ENCODE measurements at places on chromosomes 3 and 15.
A peak's percentile ranks its signal among the peaks of the same experiment; 100 is the strongest.

GRCh38 chr3:45164056-45164455, 17.9 kb upstream of the CDCP1 start:
- DNase-seq = no peak

DNA sequence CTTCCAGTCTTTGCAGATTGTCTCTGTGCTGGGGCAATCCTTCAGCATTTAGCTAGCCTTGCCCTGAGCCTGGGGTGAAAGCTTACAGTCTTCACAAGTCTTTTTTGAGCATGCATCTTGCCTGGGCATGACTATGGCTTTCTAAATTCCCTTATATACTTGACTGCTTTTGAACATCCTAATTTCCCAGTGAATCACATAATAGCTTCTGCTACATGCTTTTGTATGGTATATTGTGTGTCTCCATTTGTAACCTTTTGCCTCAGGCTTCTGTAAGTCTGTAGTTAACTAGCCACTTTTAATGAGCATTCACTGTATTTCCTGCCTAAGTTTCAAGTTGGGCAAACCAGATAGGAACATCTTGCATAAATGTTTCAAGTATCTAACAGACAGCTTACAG, 76.8 kb downstream of the CHCHD4 start:
- no peak for DNase-seq

- DNase-seq = peak; percentile 65
Observed at GRCh38 chr15:69976366-69976994, 121.2 kb downstream of the TLE3 start.

DNA sequence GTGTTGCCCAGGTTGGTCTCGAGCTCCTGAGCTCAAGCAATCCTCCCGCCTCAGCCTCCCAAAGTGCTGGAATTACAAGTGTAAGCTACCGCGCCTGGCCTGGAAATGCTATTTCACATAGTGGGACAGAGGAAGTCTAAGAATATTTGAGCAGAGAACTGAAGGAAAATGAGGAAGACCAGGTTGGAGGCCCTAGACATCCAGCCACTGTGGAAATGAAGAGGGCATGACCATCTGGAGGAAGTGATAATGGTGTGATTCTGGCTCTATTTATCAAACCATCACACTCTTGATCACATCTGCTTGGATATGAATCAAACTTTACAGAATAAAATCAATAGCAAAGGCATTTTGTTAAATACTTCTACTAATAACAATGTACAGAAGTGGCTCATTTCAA, 65.9 kb upstream of the ARHGEF3 start:
- no peak for DNase-seq

- DNase-seq = no peak
Observed at GRCh38 chr3:196552253-196552652, 16.1 kb downstream of the WDR53 start.

- no peak for DNase-seq
Observed at GRCh38 chr3:178156301-178156700, 379.9 kb upstream of the KCNMB2 start.

DNA sequence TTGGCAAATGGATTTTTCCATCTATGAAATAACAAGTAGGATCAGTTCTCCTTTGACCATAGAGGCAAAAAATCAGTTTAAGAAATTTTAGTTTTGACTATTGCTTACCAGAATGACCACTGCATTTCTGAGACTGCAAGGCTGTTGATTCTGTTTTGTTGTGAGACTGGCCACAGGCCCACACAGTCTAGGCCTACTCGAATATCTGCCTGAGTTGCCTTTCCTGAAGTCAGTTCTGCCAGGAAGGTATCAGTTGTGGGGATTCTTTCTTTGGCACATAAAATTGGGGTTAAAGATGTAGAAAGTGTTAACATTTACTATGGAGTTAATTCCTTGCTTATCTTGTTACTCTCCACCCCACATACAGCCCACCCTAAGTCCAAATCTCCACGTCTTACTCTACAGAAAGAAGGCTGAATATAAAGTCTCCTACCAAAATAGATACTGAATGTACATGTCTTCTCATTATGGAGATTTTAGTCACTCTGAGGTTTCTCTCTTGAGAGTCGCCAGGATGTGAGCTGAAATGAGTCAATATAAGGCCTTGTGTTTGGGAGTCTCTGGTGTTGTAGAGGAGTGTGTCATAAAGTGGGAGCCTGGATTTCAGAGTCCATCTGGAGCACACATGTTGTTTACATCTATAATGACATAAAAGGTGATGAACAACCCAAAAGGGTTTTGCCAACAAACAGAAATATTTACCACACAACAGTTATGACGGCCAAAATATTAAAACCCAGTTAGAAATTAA, 45.0 kb upstream of the WWTR1 start:
- DNase-seq = no peak

- DNase-seq = no peak
Observed at GRCh38 chr3:105353485-105354161, 13.1 kb upstream of the ALCAM start.

DNA sequence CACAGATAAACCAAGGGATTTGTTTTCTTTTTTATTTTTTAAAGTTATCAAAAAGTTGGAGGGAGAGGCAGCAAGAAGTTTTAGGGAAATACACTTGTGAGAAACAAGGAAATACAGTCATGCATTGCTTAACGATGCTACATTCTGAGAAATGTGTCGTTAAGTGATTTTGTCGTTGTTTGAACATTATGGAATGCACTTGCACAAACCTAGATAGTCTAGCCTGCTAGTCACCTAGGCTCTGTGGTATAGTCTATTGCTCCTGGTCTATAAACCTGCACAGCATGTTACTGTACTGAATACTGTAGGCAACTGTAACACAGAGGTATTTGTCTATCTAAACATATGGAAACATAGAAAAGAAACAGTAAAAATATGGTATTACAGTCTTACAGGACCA, 2.0 kb upstream of the NFKBIZ start:
- DNase-seq = no peak

DNA sequence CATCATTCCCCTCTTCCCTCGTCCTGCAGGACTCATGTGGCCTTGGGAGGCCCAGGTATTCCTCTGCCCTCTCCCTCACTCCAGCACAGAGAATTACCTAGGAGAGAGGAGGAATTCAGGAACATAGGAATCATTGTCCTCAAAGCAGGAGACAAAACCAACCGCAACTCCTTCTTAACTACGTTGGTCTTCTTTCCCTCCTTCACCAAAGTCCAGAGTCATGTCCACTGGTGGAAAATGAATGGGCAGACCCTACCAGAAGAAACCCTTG, 55.0 kb upstream of the SKOR1 start:
- no peak for DNase-seq

GRCh38 chr15:77632534-77633133, at the start of gene LINGO1:
TSS of gene LINGO1 (minus strand) at chr15:77632912. CDS start at chr15:77632315, 597 bp downstream.
- DNase-seq = peak; percentile 16

GRCh38 chr3:24316887-24317383, 177.7 kb downstream of the THRB start:
- DNase-seq = no peak

Data from NB4 (cell line).